ENCODE measurements at places on chromosomes 5 and 9.

- no peak for DNase-seq
Observed at GRCh38 chr9:24620741-24621140, 75.0 kb upstream of the IZUMO3 start.

DNA sequence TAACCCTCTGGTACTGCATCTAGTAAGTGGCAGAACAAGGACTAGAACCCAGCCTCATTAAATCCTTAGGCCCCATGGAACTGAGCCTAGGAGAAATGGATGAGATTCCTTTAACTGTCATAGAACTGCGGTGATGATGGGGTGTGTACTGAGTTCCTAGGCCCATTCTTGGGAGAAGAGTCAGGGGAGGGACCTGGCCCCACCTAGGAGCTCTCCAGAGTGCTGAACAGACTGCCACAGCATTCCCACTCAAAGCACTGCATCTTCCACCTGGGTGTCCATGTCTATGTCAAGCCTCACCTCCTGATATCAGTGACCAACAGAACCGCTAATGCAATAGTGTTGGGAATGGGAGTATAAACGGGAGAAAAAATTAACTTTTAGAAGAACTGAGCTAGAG, 36.6 kb downstream of the TTLL11 start:
- no peak for DNase-seq

DNA sequence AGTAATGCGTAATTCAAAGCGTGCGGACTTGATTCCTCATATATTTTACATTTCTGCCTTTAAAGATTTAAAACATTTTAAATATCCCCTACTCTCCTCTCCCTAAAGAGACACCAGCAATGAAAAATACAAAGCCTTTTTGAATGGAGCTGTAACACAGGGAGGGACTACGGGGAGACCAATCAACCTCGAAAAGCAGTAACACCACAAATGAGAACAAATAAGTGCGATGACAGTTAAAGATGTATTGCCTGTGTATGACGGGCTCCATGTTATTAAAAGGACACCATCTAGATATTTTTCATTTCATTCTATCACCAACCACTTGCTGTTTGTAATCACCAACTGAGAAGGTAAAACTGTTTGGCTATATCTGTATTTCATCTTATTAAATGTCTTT, 230.3 kb upstream of the TBCA start:
- no peak for DNase-seq

- DNase-seq: no peak
Observed at GRCh38 chr9:3177936-3178335, 334.0 kb upstream of the PUM3 start.

DNA sequence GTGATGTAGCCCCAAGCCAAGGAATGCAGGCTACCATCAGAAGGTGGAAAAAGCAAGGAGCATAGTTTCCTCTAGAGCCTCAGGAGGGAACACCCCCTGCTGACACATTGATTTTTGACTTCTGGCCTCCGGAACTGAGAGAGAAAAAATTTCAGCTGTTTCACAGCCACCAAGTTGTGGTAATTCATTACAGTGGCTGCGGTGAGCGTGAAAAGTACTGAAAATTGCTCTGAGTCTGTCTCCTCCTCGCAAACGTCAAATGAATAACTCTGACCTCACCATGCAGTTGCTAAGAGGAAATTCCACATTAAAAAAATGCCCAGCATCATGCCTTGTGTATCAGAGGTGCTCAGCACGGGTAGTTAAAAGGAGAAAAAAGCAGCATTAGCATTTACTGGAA, 277.9 kb upstream of the MSX2 start:
- no peak for DNase-seq

DNA sequence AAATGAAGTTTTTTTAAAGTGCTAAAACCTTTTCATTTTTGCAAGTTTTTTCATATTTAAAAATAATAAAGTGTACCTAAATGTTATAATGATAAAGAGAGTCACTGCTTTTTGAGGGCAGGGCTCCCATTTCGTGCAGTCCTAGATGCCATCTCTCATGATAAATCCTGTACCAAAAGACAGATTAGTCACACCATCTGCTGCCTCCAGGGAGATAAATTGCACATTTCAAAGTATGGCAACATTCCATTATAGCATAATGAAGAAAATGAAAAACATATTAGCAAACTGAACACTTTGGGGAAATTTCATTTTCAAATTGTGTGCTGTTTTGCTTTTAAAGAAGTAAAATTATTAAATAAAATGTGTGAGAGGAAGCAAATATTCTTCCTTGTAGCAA, 257.2 kb downstream of the KIAA0825 start:
- DNase-seq: no peak

GRCh38 chr9:29717631-29718030, 2144.3 kb upstream of the C9orf72 start:
- DNase-seq: no peak

GRCh38 chr5:33072726-33073125, 361.6 kb downstream of the NPR3 start:
- no peak for DNase-seq

DNA sequence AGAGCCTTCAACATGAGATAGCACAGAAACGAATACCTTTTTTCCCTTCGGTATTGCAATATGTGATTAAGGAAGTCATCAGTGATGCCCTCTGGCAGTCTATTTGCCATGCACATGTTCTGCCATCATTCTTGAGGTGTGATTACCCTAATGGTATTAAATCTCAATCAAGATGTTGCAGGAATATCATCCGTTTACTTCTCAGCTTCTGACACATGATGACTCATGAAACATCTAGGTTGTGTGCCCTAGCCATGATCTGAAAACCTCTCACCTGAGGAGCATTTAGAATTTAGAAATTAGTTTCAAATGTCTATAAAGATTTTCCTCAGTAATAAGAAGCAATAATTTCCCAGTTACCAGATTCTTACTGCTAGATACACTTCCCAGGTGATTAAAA, 209.1 kb downstream of the ADGRV1 start:
- DNase-seq: no peak

- DNase-seq: peak; percentile 30
Observed at GRCh38 chr9:136482046-136482792, 621 bp downstream of the SEC16A start.

GRCh38 chr9:93978551-93978950, 23.4 kb upstream of the BARX1 start:
- no peak for DNase-seq
